Stimulated activated CD4-positive, alpha-beta T cell treated with anti-CD3 and anti-CD28 coated beads, Interleukin-2, amount 100 ng/mL, for 48 hours (primary cell): ENCODE measurements at places on chromosomes 6 and 20.

DNA sequence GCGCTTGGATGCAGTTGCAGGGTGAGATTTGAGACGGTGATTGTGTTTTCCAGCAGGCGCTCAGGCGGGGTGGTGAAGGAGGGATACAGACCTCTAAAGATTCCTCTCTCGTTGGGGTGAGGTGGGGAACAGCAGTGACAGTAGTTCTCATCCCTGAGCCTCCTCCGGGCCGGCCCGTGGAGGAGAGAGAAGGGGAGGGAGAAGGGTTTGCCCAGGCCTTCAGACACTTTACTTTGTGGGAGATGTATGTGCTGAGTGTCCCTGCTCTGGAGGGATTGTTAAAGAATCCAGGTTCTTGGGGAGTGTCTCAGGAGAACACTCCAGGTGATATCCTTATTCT, 41.0 kb downstream of the PSMB9 start:
- DNase-seq: no peak

DNA sequence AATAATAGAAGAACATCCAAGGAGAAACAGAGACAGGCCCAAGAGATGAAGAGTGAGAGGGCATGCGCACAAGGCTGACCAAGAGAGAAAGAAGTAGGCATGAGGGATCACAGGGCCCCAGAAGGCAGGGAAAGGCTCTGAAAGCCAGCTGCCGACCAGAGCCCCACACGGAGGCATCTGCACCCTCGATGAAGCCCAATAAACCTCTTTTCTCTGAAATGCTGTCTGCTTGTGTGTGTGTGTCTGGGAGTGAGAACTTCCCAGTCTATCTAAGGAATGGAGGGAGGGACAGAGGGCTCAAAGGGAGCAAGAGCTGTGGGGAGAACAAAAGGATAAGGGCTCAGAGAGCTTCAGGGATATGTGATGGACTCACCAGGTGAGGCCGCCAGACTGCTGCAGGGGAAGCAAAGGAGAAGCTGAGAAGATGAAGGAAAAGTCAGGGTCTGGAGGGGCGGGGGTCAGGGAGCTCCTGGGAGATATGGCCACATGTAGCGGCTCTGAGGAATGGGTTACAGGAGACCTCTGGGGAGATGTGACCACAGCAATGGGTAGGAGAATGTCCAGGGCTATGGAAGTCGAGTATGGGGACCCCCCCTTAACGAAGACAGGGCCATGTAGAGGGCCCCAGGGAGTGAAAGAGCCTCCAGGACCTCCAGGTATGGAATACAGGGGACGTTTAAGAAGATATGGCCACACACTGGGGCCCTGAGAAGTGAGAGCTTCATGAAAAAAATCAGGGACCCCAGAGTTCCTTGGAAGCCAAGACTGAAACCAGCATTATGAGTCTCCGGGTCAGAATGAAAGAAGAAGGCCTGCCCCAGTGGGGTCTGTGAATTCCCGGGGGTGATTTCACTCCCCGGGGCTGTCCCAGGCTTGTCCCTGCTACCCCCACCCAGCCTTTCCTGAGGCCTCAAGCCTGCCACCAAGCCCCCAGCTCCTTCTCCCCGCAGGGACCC, 981 bp upstream of the TNF start:
- DNase-seq: no peak

DNA sequence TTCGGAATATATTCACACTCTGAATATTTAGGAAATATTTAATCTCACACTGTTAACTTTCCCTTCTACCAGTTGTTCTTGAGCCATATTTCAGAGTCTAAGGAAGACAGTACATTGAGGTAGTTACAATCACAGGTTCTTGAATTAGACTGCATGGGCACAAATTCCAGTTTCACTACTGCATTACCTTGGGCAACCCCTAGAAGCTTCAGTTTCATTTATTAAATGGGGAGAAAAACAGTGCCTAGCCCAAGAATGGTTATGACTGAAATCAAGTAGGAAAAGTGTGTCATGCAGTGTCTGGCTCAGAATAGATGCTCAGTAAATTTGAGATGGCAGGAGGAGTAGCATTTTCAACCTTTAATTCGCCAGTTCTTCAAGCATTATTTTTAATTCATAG, 124.5 kb upstream of the SAMD5 start:
- DNase-seq: no peak

DNA sequence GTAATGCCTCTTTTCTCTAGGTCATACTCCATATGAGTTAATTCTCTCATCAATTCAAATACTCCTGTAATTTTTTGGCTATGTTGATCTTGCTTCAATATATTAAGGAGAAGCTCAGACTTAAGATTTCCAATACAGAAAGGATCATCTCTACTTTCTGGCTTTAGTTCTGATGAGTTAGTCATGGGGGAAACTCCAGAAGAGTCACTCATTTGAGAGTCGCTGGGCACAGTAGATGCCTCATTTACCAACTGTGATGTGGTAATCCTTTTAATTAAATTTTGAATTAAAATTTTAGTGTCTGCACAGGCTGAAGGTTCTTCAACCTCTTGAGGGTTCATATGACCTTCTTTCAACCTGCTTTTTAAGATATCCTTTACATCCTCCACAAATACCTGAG, 38.5 kb downstream of the DST start:
- no peak for DNase-seq

DNA sequence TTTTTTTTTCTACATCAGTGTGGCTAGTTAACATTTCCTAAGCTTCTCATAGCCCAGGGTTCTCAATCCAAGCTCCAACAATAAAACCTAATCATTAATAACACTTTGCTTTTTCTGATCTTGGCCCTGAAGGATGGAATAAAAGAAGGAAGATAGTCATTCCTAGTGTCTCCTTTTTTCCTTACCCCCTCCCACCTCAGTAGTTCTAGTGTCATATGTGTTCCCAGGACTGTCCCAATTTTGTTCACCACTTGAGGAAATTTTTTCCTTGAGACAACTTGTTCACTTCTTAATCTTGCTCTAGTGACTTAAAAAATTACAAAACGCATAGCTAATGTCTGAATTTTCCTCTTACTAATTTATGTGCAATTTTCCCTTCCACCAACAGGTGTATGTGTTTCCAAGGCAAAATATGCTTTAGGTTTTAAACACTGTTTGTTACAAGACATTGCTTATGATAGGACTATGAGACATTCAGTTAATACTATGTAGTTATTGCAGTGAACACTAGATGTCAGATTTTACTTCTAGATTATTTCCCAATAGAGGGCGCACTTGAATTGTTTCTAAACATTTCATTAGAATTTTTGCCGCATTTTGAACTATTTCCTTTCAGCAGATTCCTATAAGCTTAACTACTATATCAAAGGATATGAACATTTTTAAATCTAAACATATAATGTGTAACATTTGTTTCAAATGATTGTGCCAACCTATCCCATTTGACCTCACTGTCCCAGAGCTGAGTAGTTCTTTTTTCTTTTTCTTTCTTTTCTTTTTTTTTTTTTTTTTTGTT, 18.5 kb upstream of the C6orf141 start:
- no peak for DNase-seq
